ENCODE measurements at places on chromosomes 2 and 18.

DNA sequence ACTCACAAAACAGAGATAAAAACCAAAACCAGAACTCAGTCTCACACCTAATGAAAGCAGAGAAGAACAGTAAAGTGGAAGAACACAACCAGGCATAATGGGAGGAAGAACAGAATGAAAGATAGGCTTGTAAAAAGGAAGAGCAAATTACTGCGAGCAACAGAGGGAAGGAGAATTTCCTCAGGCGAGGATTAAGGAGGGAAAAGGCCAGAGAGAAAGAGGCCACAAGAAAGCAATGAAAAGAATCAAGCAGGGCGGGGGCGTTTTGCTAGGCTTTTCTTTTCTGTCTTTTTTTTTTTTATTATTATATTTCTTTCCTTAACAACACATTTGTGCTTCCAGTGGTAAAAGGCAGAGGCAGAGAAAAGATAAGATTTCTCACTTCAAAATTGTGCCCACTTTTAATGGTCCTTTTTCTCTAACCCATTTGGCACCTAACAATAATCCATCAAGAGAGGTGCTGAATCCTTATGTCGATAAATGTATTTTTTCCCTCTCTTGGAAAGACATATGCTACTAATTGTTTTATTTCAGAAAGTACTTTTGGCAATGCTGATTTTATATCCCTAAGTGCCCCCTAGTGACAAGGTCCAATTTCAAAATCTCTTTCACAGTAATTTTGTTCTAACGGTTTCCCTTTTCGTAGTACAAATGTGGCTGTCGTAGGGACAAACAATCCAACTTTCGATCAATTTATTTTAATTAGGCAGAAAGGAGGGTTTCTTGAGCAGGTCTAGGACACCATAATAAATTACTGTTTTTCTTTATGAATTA lies 138.7 kb upstream of the AQP4 start:
- no peak for DNase-seq

DNA sequence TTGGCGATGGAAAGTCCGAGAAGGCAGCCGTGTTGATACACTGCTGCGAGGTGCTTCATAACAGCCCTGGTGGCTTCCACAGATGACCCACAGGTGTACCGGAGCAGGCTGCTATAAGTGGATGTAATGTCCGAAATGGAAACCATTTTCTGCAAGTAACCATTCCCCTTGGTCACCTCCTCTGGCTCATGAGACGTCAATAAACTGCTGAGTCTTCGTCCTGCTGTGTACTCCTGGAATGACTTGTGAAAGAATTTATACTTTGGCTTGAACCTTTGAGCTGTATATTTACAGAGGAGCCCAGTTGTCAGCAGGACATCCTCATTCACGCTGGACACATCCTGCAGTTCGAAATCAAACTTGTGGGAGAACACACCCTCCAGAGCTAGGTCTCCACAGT lies 14.4 kb downstream of the NLRC4 start:
- DNase-seq = no peak

GRCh38 chr2:198405311-198405710 lies 600.9 kb downstream of the PLCL1 start:
- DNase-seq = no peak

GRCh38 chr2:144679942-144680341 lies 160.0 kb upstream of the ZEB2 start:
- DNase-seq = no peak

GRCh38 chr2:27016801-27017325 lies 15.9 kb upstream of the TMEM214 start:
- peak; percentile 38 for DNase-seq

DNA sequence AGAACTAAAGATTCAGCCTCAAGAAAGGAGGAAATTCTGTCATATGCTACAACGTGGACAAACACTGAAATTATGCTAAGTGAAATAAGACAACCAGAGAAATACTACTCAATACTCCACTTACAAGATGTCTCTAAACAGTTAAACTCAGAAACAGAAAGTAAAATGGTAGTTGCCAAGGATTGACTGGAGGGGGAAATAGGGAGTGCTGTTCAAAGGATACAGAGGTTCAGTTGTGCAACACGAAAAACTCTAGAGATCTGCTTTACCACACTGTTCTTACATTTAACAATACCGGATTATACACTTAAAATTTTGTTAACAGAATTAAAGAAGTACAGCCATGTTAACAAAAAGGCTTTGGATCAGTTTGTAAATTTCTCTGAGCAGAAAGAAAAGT lies 39.8 kb upstream of the C2orf15 start:
- DNase-seq = no peak

- no peak for DNase-seq
Observed at GRCh38 chr18:10400534-10401307, 53.7 kb upstream of the APCDD1 start.

DNA sequence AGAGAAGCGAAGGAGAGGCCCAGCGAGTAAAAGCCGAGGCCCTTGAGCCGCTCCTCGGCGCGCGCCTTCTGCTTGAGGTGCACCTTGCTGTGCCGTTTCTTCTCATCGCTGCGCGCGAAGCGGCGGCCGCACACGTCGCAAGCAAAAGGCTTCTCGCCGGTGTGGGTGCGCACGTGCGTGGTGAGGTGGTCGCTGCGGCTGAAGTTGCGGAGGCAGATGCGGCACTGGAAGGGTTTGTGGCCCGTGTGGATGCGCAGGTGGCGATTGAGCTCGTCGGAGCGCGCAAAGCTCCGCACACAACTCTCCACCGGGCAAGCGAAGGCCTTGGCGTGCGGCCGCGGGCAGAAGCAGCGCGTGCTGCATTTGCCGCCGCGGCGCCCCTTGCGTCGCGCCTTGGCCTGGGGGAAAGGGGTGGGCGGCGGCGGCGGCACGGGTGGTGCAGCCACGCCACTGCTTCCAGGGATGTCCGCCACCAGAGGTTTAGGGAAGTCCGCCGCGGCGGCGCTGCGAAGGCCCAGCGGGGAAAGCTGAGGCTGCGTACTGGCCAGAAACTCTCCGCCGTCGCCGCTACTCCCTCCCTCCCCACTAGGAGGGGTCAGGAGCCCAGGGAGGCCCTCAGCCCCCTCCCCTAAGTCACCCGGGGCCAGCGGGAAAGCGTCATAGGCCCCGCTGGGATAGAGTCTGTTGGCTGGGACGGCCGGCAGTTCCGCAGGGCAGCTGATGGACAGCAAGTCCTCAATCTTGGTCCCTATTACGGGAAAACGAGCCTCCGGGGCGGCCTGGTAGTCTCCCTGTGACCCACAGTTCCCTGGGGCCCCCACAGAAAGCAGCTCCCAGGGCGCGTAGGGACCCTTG lies 1.7 kb downstream of the EGR4 start:
- no peak for DNase-seq

GRCh38 chr2:88538362-88538917 lies 85.9 kb upstream of the FOXI3 start:
- DNase-seq = no peak

DNA sequence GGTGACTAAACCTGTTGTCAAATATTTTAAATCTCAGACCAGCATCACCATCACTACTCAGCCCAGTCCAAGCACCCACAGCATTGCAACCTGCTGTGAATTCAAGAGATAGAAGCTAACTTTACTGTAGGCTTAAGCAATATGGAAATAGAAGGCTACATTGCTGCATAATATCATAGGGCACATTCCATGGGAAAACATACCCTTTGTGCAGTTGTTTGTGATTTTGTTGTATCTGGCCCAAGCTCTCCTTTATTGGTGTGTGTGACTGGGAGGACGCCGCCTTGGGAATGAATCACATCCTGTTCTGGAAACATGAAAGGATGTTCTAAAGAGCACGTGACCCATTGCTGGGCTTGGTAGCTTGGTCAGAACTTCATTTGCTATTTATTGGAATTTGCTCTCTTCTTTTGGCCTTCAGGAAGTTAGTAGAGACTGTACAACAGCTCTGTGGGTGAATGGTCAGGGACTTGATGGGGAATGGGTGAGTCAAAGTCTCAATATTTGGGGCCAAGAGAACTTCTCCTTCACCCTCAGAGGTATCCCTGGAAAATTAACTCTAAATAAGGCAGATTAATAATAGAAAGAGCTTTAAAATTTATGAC lies 106.8 kb upstream of the SERPINE2 start:
- DNase-seq = no peak

DNA sequence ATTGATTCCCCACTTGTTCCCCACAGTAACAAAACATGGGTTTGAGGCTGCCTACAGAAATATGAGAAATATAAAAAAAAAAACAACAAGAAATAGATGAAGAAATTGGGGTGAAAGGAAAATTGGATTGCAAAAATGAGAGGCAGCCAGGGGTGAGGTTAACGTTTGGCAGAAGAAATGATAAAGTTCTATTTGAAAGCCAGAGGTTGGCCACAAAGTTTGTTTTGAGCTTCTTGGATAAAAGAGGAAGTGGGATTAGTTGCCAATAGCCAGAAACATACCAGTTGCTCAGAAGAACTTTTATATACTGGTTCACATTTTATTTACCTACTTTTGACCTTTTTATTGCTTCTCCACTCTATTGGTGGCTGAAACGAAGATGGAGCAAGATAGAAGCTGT lies 67.5 kb downstream of the FASTKD2 start:
- DNase-seq = no peak

GRCh38 chr18:24500217-24500616 lies 39.8 kb downstream of the HRH4 start:
- DNase-seq = no peak
